ENCODE measurements at places on chromosomes 13 and 19. TPM values are rescaled to one million over a fixed set of nuclear protein-coding genes. Genes with fewer than 3 reads are reported as not detected.

DNA sequence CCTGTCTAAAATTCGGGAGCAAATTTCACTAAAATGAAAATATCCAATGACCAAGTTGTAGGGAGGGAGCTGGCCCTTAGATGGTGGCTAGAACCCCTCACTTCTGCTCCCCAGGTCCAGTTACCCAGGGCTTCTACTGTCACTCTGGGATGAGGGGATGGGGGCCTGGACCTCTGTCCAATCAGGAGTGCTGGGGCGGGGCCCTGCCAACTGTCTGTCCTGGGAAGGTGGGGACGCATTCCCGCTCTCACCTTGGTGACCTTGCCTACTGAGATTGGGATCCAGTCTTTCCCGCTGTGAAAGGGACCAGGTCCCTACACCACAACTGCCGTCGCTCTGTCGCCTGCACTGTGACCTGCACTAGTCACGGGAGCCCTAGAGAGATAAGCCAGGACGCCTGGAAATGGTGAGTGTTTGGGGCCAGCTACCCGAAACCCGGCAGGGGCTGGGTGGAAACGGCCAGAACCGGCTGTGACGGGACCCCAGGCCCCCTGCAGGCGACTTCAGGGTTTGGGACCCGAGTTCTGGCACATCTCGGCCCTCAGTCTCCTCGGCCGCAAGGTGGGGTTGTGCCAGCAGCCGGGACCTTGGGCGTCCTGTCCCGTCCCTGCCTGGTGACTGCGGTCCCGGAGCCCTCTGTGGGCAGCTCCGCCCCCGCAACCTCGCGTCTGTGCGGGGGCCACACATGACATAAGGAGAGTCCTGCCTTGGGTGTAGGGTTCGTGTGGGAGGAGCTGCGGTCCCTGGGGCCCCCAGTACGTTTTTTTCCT lies 22.8 kb downstream of the ZNF20 start:
- H3K4me3 ChIP-seq: no peak overlapping the region
- DNase-seq: no peak
- no peaks in the 10 kb centered on the region for H3K27me3 ChIP-seq
- H3K27ac ChIP-seq: no peak overlapping the region
- H3K36me3 ChIP-seq: peaks cover 2% of the 10 kb centered on the region

- no peaks in the 10 kb centered on the region for H3K4me1 ChIP-seq
- no peaks in the 10 kb centered on the region for H3K36me3 ChIP-seq
- H3K27ac ChIP-seq: no peak overlapping the region
- H3K27me3 ChIP-seq: no peaks in the 10 kb centered on the region
Measured at GRCh38 chr13:102197193-102197592, 204.7 kb downstream of the FGF14 start.

The C5AR2 gene
- total RNA-seq: 3.5 TPM

GRCh38 chr19:38152461-38153379 lies 71.3 kb downstream of the DPF1 start:
- H3K36me3 ChIP-seq: peaks cover 38% of the 10 kb centered on the region
- no peaks in the 10 kb centered on the region for H3K4me1 ChIP-seq
- H3K27me3 ChIP-seq: no peaks in the 10 kb centered on the region
- DNase-seq: no peak
- no peak overlapping the region for H3K4me3 ChIP-seq
- H3K27ac ChIP-seq: no peak overlapping the region

GRCh38 chr19:48965040-48965805 lies at the start of gene FTL:
FTL (plus strand) TSS chr19:48965309; CDS start chr19:48965508, 199 bp downstream.
- no peaks in the 10 kb centered on the region for H3K27me3 ChIP-seq
- H3K36me3 ChIP-seq: peaks cover 23% of the 10 kb centered on the region
- DNase-seq: peak; percentile 99
- peak within 1 kb of the TSS; percentile 95 for H3K27ac ChIP-seq
- peaks cover 41% of the 10 kb centered on the region for H3K4me1 ChIP-seq
- H3K4me3 ChIP-seq: peak within 1 kb of the TSS; percentile 89

DNA sequence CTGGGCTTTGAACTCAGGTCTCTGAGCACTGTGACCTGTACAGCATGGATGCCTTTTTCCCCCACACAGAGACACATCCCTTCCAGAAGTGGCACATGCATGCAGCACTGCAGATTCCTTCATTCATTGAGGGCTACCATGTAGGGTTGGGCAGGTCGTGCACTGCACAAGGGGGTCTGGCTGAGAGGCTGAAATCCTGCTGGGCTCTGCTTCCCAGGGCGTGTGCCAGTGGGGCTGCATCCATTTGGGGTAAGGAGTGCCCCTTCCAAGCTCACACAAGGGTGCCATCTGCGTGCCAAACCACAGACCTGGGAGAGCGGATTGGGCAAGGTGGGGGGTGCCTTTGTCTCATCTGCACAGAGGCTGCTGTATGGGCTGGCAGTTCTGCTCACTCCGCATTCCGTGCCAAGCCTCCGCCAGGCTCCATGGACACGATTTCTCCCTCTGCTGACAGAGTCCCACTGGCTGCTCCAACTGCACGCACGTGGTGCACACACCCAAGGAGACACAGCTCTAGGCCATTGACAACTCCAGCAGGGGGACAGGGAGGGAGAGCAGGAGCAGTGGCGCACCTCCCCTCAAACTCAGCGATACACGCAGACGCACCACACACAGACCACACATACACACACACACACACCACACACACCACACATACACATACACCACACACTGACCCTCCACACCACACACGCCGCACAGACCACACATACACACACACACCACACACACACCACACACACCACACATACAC lies 4.5 kb upstream of the SHISA7 start:
- no peak overlapping the region for H3K4me3 ChIP-seq
- no peaks in the 10 kb centered on the region for H3K36me3 ChIP-seq
- H3K27me3 ChIP-seq: peaks cover 43% of the 10 kb centered on the region
- H3K4me1 ChIP-seq: peaks cover 11% of the 10 kb centered on the region
- no peak overlapping the region for H3K27ac ChIP-seq

- no peaks in the 10 kb centered on the region for H3K27me3 ChIP-seq
- H3K4me1 ChIP-seq: peaks cover 35% of the 10 kb centered on the region
- no peak overlapping the region for H3K27ac ChIP-seq
Measured at GRCh38 chr13:40637643-40638042, 28.8 kb downstream of the FOXO1 start.
